ENCODE measurements at places on chromosomes 12 and 14. TPM values are rescaled to one million over a fixed set of nuclear protein-coding genes. Genes with fewer than 3 reads are reported as not detected.
A peak's percentile ranks its signal among the peaks of the same experiment; 100 is the strongest.

Gene GUCY2C
- total RNA-seq = not detected

Gene RERGL
- total RNA-seq = 7.9 TPM

DNA sequence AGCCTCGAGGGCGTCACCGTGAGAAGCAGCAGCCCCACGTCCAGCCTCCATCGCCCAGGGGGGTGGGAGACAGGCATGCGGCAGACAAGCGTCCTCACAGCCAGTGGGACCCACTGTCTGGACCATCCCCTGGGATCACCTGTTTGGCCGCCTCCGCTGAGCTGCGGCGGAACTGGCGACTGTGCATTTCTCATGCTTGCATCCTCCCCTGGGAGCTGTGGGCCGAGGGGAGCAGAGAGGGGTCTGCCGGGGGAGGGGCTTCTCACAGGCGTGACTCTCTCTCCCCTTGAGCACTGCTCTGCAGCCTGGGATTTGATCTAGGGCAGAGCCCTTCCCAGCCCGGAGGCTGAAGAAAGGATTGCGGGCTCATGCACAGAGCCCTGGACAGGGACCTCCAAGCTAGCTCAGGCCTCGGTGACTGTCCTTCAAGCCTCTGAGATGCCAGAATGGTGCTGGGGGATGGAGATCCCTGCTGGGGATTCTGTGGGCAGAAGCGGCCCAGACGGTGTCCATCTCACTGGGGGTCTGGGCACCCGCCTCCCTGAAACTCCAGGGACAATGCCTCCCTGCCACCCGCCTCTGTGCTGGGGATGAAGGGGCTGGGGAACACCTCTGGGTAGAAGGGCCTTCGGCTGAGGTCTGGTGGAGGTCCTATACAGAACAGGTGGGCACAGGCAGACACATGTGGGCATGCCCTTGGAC, 61.1 kb downstream of the PRIMA1 start:
- DNase-seq = peak; percentile 65

- no peak for DNase-seq
Observed at GRCh38 chr14:80602946-80603345, 338.6 kb downstream of the CEP128 start.

GRCh38 chr12:80745851-80746505, 29.3 kb downstream of the MYF5 start:
- DNase-seq = no peak
